NCI-H2081 treated with DMSO at 0.1 percent for 48 hours (cell line): ENCODE measurements at places on chromosomes 1 and 21.

- peak; percentile 34 for DNase-seq
Observed at GRCh38 chr1:37474046-37474696, at the start of gene ZC3H12A. ZC3H12A (plus strand) TSS chr1:37474580; CDS start chr1:37475497, 917 bp downstream.

DNA sequence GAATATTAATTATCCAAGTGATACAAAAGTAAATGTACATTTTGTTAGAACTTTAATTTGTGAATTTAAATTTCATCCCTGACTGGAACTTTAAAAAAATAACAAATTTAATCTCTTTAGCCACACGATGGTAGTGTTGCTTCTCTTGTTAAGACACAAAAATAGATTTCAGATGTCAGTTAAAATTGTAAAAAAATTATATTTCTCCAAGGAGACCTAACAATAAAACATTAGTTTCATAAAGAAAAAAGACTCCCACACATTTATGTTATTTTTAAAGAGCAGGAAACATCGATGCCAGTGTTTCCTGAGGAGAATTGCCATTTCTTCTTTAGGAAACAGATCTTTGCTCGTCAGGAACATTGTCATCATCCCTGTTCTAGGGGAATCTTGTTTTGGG, 74.0 kb upstream of the DEPDC1 start:
- no peak for DNase-seq

GRCh38 chr1:213247038-213247437, 196.0 kb downstream of the RPS6KC1 start:
- DNase-seq, result no peak

GRCh38 chr1:112833806-112834205, 118.7 kb upstream of the PPM1J start:
- no peak for DNase-seq

GRCh38 chr21:45050345-45050796, 24.0 kb upstream of the ADARB1 start:
- no peak for DNase-seq

- DNase-seq, result no peak
Observed at GRCh38 chr1:100250807-100251206, 1.2 kb upstream of the DBT start.

- no peak for DNase-seq
Observed at GRCh38 chr1:10635992-10636391, 160.5 kb downstream of the CASZ1 start.

GRCh38 chr1:201585093-201585483, 46.2 kb downstream of the NAV1 start:
- no peak for DNase-seq

DNA sequence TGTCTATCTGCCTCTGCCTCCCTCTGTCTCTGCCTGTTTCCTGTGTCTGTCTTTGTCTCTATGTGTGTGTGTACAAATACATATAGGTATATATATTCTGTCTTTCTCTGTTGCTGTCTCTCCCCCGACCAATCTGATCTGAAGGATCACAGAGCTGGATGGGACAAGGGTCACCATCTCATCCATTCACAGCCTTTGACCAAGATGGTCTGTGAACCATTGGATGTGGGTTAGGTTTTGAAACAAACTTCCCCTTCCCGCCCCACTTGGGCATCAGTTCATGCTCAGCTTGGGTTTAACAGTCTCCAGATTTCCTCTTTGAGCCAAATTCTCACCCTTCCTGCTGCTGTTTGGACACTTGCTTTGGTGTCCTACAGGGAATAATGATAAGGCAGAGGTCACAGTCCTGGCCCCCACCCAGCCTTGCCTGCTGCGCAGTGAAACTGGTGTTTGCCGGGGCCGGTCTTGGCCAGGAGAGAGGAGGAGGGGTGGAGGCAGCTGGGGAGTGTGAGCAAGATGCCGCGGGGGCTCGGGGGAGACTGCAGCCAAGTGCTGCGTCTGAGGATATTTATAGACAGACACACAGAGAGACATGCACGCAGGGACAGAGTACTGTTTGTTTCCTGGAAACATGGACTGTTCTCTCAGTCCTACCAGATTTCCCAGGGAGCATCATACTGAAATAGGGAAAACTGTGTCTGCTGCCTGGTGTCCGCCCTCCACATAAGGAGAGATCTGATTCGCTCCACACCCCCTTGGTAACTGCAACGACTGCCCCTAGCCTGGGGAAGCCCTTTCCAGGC, 27.0 kb upstream of the BTG2 start:
- DNase-seq, result peak; percentile 30

DNA sequence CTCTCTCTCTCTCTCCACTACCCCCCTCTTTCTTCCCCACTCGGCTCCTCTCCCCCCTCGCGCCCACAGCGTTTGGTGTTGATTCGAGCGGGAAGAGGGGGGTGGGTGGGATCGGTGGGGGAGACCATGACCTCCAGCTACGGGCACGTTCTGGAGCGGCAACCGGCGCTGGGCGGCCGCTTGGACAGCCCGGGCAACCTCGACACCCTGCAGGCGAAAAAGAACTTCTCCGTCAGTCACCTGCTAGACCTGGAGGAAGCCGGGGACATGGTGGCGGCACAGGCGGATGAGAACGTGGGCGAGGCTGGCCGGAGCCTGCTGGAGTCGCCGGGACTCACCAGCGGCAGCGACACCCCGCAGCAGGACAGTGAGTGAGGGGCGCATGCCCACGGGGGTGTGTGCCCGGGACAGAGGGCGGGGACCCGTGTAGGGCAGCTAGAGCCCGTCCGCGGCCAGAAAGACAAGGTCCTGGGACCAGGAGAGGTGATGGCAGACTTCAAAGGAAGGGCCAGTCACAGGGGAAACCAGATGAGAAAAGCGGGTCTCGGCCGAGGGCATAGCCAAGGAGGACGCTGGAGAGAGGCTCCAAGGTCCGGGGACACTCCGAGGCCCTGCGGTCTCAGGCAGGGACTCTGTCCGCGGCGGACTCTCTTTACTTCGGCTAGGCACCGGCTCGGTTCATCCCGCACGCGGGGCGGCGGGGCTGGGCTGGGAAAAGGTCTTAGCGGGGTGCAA, at the start of gene PRRX1:
PRRX1 (plus strand) TSS at position 39 of the 735 bp plus-strand sequence; CDS start at position 127, 88 bp downstream.
- DNase-seq, result no peak

DNA sequence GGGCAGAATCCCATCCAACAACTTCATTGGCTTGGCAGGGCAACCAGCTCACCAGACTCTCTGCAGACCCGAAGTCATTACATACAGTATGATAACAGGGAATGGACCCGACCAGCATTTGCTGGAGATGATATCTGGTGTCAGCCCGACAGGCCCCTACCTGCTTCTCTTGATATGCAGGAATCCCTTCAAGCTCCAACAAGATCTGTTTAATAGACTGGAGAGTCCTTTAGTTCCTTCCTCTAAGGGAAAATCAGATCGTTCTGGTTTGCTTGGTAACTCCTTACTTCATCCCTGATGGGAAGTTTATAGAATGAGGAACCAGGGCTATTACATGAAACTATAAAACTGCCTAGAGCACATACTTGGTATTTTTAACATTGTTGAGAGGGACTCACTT, 61.2 kb downstream of the EDARADD start:
- DNase-seq, result no peak

DNA sequence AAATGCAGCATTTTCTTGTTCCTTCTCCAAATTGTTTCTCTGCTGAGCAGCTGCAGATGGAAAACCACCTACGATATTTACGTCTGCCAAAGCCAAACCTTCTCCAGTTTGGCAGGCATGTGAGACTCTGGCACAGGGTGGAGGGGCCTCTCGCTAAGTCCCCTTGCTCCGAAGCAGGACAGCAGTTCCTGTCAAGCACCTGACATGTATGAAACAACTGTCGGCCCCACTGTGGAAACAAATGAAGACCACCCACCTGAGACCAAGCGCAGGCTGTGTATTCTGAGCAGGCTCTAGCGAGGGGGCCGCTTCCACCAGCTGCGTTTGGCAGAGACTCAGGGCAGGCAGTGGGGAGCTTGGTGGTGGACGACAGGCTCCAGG, 74.7 kb downstream of the RIPK4 start:
- no peak for DNase-seq

GRCh38 chr1:152018537-152018936, 18.3 kb downstream of the S100A11 start:
- no peak for DNase-seq

DNA sequence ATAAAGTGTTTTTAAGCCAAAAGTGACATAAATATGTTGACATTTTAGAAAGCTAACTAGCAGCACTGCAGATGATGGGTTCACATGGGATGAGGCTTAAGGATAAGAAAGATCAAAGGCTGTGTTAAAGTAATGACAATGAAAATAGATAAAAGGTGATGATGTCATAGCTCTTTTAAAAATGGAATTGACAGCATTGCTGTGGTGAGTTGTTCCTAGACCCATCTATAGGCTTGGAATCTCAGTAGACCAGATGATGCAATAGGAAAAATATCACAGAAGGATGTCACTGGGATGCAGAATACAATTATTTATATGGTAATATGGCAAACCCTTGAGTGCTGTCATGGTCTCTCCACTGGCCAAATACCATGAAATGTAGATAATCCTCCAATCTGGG, 286.0 kb downstream of the PLA2G4A start:
- DNase-seq, result no peak

DNA sequence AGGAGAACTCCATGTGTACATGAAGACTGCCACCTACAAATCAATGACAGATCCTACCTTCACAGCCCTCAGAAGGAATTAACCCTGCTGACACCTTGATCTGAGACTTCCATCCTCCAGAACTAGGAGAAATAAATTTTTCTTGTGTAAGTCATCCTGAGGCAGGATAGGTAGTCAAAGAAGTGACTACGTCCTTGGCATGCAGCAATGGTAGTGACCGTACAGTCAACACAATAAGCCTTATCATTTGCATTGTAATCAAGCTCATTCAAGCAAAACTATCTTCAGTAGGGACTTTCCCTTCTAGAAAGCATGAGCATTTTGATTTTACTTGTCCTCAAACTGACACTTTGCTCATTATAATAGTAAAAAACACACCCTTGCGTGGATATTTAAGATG, 64.0 kb upstream of the KCNK1 start:
- DNase-seq, result no peak

DNA sequence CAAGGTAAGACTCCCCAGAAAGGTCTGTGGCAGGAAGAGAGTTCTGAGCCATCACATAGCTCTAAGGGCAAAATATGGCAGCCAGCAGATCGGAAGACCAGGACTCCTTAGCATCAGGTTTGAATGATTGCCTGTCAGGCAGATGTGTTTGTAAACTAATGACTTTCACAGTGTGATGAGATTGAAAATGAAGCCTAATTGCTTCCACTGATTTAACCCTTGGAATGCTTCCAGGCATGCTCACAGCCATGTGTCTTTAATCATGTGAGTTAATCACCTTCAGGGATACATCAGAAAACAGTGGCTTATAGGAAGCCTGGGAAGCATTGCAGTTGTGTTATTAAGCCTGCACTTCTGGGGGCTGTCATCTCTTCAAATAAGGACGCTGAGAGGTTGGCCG, 82.8 kb downstream of the LRRC53 start:
- DNase-seq, result no peak

DNA sequence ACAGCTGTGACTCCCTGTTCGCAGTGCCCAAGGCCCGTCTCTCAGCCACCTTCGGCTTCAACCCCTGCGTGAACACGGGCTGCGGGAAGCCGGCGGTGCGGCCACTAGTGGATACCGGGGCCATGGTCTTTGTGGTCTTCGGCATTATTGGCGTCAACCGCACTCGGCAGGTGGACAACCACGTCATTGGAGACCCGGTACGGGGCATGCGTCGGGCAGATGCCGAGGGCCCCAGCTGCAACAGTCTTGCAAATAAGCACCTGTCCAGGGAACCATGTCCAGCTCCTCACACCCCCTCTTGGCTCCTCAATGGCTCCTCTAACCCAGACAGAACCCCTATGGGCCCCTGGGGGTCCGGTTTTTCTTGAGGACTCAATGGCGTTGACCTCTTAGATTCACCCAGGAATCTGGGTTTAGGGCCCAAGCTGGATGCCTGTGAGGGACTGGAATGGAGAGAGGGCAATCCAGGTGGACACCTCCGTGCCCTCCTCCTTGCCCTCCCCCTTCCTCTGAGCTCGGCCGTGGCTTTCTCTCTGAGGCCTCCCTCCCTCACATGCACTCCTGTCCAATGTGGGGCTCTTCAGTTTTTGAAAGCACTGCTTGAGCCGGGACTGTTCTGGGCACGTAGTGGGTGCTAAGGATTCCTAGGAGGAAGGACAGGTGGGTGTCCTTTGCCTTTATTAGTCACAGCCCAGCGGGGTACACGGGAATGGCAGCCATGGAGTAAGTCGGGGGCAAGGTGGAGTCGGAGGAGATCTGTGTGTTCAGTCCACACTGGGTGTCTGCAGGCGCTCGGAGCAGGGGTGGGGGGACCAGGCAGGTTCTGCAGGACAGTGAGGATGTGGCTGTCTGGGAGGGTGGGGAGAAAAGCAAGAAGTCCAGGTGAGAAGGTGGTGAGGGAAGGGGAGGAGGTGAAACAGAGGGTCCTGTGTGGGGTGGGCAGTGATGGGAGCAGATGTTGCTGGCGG, 51.1 kb downstream of the DISP3 start:
- no peak for DNase-seq

DNA sequence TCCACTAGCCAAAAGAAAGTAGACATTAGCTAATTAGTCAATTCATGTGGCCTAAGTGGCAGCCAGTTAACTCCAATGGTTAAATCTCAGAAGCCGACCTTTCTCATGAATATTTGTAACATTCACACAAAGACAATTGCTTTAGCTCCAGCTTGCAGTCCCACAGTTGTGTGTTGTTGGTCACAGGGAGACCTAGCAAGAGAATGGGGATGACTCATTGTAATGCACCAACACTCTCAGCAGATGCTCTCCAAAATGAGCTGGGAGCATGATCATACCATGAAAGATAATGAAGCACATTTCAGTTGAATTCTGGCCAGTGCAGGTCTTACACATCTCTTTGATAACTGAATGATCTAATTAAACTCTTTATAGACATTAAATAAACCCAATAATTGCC, 160.4 kb downstream of the HLX start:
- no peak for DNase-seq

GRCh38 chr21:30924146-30924700, 42.8 kb upstream of the KRTAP11-1 start:
- DNase-seq, result no peak

DNA sequence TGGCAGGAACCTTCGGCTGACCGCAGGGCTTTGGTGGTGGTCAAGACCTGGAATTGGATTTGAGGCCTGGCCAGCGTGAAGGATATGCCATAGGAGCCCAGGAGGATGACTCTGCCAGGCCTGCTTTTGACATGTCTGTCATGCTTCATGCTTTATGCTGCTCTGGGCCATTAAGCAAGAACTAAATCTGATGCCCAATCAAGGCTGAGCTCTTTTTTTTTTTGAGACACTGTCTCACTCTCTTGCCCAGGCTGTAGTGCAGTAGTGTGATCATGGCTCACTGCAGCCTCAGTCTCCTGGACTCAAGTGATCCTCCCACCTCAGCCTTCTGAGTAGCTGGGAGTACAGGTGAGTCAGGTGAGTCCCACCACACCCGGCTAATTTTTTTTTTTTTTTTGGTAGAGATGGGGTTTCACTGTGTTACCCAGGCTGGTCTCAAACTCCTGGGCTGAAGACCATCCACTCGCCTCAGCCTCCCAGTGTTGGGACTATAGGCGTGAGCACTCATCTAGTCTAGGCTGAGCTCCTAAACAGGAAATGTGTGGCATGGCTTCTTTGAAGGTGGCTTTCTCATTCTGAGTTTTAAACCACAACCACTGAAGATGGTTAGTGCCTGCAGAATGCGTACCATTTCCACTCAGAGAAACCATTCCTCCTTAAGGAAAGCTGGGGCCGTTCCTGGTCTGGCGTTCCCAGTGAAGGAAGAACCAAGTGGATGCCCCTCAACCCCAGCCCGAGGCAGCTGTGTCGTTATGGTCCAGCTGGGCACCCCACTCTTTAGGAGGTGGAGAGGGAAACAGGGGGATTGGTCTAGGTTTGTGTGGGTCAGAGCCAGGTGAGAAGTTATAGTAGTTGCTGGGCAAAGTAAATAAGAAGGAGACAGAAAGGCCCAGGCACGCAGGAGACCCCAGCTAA, 34.2 kb upstream of the ATP5PO start:
- no peak for DNase-seq
